Stimulated activated CD4-positive, alpha-beta T cell treated with anti-CD3 and anti-CD28 coated beads, TNF-alpha, amount 100 ng/mL, for 24 hours (primary cell): ENCODE measurements at places on chromosomes 7 and 10.

DNA sequence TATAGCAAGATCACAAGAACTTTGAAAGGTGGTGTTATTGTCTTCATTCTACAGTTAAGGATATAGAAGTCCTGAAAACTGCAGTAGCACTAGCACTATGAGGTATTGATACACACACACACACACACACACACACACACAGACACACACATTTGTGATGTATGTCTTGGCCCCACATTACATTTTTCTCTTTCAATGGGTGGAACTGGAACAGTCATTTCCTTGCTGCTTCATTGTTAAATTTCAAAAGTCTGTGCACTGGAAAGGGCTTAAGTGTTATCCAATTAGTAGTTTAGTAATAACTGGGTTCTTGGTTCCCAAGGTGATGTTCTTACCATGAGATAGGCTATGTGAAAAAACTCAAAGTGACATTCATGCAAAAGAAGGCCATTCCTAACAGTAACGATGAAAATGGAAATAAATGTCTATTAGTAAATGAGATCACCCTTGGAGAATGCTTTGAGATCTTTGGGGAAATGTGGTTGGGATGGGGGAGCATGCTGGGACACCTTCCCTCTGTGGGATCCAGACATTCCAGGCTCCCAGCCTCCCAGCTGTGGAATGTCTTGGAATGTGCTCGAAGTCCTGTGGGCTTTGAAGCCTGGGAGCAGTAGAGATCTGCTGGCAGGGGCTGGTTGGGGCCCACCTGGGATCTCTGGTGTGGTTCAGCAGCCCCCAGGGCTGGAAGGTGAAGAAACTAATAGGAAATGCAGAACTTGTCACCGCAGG lies 37.4 kb upstream of the CALD1 start:
- no peak for DNase-seq

- DNase-seq: no peak
Observed at GRCh38 chr7:98875501-98875900, 2.8 kb upstream of the TRRAP start.

GRCh38 chr10:52645187-52645758 lies 127.3 kb downstream of the MBL2 start:
- DNase-seq: no peak

DNA sequence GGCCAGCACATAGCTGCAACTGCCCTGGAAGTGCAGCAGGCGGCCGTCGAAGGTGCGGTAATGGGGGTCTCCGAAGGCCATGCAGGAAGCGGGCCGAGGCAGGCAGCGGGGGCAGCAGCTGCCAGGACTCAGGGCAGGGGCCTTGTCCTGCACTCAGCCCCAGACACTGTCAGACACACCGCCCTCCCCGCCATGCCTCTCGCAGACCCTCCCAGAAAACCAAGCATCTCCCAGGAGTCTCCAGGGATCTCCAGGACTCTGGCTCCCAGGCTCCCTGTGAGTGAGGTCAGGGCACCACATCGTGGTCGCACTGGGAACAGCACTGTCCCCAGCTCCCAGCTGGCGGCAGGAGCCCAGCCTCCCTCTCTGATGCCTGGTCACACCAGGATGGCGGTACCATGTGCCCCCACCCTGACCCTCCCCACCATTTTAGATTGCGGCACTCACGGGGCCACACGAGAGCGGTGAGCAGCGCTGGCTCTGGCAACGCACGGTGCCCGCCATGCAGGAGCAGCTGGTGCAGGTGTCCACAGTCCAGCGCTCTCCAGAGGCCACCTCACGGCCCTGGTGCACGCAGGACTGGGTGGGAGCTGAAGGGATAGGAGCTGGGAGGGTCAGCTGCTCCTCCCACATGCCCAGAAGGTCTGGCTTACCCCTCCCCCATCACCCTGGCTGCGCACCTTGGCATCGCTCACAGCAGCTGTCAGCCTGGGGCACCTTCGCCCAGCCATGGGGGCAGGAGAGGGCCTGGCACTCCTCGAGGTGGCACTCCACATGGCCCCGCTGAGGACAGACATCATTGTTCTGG lies 17.5 kb downstream of the ATP6V1F start:
- peak; percentile 19 for DNase-seq

GRCh38 chr7:29038463-29038862 lies 80.3 kb upstream of the TRIL start:
- no peak for DNase-seq

GRCh38 chr10:87763086-87763861 lies 54.8 kb downstream of the ATAD1 start:
- DNase-seq: no peak

DNA sequence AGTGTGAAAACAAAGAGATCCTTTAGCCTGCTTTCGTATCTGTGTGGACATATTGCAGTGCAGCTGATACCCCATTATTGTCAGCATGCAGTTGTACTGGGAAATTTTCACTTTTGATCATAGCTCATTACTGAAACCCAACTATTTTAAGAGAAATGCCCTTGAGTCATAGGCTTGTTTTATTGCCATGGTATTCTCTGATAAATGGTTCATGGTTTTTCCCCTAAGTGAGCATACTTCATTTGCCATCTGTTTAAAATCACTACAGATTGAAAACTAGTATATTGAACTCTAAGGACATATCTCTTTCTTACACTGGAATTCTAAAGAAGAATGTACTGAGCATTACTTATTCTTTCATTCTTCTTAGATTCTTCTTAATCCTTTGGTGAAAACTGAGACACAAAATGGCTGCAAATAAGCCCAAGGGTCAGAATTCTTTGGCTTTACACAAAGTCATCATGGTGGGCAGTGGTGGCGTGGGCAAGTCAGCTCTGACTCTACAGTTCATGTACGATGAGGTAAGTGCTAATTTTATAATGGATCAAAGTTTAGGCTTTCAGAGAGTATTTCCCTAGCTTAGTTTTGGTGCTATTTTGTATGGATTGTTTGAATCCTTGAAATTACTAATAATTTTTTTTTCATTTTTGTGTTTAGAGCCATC lies 63.0 kb downstream of the RALA start:
- no peak for DNase-seq

DNA sequence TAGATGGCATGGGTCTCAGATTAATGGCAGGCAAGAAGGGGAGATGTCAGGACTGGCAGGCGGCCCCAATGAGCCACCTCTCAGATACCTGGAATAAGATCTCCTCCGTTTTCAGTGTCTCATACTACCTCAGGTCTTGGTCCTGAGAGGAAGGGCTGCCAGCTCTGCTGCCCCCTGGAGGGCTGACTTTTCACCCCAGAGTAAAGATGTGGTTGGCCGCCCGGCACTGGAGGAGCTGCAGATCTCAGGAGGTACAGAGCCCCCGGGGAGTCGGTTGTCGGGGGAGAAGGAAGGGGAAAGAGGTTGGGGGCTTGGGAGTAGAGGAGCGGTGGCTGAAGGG lies 642 bp upstream of the COL13A1 start:
- no peak for DNase-seq

GRCh38 chr10:86956195-86956847 lies 1.1 kb downstream of the MMRN2 start:
- no peak for DNase-seq

DNA sequence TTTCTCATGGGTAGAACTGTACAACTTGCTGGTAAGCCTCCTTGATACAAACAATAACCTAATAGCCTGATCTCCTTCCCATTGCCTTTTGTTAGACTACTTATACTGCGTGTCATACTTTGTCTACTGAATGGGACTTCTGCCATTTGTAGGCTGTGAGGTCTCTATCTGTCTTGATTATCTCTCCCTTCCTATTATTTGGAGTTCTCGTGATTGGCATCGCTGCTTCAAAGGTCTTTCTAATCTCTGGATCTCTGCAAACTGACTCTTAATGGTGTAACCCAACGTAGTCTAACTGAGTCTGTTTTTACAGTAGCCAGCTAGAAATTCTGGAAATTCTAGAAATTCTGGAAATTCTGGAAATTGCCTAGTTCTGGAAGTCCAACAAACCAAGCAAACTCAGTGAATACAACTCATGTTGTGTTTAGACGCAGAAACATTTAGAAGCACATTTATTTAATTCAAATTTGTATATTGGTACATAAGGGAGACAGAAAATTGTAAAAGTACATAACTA lies 29.8 kb downstream of the PHYHIPL start:
- DNase-seq: no peak

DNA sequence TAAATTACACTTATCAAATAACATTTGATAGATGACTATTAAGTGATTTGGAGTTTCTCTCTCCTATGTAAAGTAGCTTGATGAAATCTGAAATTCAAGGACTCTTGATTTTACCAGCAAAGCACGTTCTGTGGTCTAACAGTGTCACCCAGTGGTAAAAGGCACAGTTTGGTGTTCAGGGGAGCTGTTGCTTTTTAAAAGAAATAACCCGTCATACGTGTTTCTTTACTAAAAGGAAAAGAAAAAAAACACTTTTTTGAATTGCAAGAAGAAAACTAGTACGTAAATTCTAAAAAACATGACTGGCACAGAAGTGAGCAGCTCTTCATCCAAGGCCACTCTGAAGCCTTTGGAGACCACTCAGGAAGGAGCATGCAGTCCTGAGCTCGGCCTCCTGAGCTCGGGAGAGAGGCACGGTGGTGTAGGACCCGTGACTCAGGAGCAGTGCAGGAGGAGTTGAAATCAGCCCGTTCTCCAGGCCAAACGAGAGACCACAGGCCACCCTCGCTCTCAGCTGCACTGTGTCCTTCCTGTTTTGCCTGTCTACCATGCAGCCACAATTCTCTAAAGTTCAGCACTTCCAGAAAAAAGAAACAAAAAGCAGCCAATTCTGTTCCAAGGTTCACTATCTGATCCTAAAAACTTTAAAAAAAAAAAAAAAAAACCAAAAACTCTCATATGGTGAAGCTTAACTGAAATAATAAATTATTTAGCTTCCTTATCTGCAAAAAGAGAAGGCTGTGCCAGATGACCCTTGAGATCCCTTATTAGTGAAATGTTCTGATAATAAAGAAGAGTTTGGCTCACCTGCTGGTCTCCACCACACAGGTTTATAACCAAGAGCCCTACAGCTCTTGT lies 212.6 kb upstream of the FRMD4A start:
- DNase-seq: no peak

DNA sequence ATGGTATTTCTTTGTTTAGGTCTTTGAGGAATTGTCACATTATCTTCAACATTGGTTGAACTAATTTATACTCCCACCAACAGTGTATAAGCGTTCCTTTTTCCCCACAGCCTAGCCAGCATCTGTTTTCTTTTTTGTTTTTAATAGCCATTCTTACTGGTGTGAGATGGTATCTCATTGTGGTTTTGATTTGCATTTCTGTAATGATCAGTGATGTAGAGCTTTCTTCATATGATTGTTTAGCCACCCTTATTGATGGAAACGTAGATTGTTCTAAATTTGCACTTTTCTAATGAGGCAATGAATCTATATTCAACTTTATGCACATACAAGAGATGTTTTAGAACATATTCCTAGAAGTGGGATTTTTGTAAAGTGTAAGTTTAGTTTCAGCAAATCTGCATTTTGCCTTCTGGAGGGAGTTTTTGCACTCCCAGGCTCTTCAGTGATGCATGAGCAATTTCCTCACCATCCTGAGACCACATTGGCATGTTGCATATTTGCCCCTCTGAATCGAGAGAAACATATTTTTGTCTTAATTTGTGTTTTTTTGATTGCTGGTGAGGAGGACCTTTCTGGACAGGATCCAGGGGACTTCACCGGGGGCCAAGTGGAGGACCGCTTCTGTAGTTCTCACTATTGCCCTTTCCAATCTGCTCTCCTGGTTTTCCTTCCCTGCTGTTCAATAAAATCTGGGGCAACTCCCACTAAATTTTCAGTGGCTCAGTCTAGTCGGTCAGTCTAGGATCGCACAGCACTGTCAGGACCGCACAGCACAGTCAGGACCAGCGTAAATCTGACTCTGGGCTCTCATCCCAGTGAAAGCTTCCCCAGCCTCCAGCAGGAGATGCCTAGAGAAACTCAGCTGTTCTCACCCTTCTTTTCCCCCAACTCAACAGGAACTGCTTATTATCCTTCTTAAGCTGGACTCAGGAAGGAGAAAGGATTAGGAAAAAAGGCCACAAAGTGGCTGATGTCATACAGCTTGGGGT lies 157.0 kb downstream of the PTPN20 start:
- DNase-seq: no peak

- DNase-seq: no peak
Observed at GRCh38 chr10:70193391-70193844, 23.1 kb upstream of the SAR1A start.

DNA sequence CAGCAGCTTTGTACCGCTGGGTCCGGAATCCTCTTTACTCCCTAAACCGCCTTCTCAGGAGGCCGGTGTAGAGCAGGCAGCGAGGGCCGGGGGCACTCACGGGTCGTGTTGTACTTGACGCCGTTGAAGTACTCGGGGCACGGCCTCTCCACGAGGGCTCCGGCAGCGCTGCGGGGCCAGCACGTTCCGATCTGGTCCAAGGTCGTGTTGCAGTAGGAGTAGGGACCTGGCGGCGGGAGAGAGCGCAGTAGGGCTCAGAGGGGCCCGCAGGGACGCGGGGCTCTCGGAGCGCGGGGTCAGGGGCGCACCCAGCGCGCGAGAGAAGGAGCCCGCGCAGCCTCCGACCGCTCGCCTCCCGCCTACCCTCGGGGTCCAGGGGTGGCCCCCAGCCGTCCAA lies 443 bp downstream of the CRHR2 start:
- DNase-seq: peak; percentile 8

- no peak for DNase-seq
Observed at GRCh38 chr7:1666823-1667565, 3.1 kb upstream of the ELFN1 start.

DNA sequence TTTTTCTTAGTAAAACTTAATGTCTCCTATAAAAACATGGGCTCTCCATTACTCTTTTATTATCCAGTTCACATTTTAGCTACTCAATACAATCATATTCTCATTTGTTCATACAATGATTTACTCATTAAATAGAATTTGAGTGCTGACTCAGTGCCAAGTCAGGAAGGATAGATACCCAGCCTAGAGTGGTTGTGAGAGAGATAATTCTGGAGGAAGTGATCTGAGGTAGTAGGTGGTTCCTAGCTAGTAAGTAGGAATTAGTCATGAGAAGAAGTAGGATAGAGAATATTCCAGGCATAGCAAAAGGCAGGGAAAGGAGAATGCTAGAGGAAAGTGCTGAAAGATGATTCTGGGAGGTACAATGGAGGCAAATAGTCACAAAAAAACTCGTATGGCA lies 133.5 kb upstream of the MBL2 start:
- no peak for DNase-seq

GRCh38 chr7:157397731-157398691 lies 61.2 kb downstream of the DNAJB6 start:
- DNase-seq: no peak

DNA sequence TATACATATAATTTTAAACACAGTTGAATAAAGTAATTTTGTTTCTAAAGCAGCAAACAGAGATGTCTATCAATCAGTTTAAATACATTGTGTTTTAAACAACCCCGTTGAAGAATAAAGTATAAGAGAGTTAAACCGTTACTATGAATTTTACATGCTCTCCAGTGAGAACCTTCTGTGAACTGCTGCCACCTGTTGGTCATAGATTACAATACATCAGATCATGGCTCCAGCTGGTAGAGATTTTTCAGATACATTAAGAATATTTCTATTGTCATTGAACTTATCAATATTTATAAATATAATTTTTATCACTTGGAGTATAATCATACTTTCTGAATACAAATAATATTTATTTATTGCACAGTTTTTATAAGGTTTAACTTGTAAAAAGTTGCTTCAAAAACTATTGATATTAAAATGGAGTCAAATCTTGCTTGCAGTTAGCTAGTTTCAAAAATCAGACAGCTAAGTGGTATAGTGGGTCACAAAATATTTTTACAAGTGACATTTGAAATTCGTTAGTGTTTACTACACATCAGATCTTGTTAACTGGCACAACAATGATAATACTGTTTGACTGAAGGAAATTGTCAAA lies 561.2 kb upstream of the PHF14 start:
- DNase-seq: no peak

- DNase-seq: no peak
Observed at GRCh38 chr10:3837647-3838459, 52.8 kb upstream of the KLF6 start.
